ENCODE measurements at places on chromosomes 12 and 14.

GRCh38 chr14:102234331-102235264 lies 70.4 kb downstream of the MOK start:
- DNase-seq: no peak

- DNase-seq: no peak
These were observed 113.1 kb downstream of the NELL2 start for GRCh38 chr12:44763021-44763420.

- no peak for DNase-seq
These were observed 4.8 kb downstream of the CRACR2A start for GRCh38 chr12:3747976-3748619.

DNA sequence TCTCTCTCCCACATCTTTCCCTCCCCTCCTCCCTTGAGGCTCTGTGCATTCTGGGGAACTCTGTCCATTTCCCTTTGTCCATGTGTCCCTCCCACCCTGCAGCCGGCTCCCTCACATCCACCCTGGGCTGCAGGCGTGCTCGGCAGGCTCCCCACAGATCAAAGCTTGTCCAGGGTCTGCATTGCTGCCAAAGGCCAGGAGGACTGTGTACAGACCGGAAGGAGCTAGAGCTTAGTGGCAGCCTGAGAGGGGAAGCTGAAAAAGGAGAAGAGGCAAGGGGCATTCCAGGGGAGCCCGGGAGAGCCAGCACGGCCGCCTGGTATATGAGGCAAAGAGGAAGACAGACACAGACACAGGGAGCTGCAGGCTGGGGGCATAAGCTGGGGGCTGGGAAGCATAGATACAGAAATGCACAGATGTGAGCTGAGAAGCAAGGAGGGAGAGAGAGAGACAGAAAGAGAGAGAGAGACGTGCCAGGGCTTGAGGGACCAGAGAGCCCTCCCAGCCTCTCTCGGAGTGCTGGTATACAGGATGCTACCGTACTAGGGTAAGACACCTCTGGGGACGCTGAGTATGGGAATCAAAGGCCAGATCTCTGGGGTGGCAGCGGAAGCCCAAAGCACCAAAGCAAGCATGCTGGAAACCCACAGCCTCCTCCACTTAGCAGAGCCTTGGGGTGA lies 3.3 kb downstream of the CD4 start:
- DNase-seq: peak; percentile 16

GRCh38 chr14:79724934-79725717 lies 486.2 kb downstream of the DIO2 start:
- no peak for DNase-seq

- DNase-seq: no peak
These were observed 22.1 kb downstream of the GTF2A1 start for GRCh38 chr14:81198651-81199050.

DNA sequence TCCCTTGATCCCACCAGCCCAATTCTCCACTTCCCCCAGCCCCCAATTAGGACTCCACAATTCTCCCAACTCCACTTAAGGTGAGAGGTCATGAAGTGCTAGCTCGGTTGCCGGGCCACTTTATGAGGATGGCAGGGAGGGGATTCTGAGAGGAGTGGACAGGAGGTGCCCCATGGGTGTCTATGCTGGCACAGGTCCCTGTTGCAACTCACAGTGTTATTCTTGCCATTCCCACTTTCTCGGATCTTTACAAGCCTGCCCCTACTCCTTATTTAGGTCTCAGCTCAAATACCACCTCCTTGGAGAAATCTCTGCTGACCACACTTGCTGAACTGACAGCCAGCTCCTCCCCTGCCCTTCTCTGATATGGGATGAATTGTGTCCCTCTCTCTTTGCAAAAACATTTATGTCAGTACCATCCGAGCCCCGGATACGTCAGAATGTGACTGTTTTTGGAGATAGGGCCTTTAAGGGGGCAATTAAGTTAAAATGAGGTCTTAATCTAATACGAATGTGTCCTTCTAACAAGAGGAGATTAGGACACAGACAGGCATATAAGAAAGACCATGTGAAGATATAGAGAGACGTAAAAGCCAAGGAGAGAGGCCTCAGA lies 4.2 kb upstream of the LGALS3 start:
- no peak for DNase-seq

GRCh38 chr12:72612171-72612570 lies 340.0 kb downstream of the TRHDE start:
- no peak for DNase-seq

DNA sequence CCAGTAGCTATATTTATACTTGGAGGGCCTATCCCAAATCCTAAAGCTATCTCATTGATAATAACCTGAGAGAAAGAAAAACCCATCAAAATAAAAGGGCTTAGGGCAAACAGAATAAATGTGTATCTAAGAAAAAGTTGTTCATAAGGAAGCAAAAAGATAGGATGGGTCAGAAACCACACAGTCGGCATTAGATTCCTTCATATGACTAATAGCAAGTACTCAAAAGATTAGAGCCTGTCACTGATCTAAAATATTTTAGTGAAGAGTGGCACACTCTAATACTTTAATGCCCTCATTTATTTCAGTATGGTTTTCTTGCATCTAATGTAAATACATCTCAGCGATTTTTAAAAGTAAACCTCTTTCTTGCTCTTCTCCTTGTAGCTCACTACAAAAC lies 17.1 kb upstream of the NAV3 start:
- no peak for DNase-seq

GRCh38 chr12:67508830-67509229 lies 139.7 kb upstream of the DYRK2 start:
- no peak for DNase-seq

DNA sequence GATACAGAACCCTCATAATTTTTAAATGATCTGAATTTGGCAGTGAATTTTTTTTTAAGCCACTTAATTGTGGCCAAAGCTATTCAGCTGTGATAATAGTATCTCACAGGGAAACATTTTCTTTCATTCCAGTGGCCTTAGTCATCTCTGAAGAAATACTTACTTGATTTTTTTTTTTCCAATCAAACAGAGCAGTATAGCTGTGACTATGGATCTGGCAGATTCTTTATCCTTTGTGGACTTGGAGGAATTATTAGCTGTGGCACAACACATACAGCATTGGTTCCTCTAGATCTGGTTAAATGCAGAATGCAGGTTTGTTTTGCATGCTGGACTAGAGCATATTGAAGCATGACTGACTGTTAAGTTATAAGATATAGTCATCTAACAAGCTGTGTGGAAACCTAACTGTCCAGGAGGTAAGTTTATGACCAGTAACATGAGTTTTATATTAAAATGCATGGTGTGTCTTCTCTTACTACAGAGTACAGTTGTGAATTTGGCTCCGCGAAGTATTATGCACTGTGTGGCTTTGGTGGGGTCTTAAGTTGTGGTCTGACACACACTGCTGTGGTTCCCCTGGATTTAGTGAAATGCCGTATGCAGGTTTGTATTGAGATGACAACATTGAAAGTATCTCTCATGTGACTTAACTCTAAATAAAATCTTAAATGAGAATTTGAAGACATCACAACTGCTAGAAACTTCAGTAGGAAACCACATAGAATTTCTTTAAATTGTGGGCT lies 1.9 kb downstream of the SLC25A3 start:
- no peak for DNase-seq

DNA sequence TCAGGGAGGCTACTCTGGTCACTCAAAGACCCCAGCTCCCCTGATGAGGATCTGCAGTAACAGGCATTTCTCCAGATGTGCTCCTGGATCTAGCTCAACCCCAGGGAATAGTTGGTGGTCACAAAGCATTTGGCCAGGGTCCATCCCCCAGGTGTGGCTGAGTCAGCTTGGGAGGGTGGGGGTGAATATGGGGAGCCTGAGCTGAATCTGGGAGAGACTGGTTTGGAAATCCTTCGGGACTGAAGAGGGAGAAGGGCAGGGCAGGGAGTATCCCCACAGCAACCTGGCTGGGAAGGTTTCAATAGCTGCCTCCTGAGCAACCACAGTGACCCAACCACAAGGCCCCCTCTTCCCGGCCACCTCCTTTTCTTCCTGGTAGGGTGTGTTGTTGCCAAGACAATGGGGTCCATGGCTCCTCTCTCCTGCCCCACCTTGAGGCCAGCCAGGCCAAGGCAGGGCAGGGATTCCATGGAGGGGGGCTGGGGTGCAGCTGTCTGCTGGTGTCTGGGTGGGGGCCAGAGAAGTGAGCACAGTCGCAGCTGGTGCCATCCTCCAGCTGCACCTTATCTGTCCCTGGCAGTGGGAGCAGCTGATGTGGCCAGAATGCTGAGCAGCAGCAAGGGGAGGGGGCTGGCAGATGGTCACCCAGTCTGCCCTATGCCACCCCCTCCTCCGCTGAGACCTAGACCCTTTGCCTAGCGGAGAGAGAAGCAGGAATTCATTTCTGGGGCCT lies 5.5 kb downstream of the ASIC1 start:
- DNase-seq: peak; percentile 63

DNA sequence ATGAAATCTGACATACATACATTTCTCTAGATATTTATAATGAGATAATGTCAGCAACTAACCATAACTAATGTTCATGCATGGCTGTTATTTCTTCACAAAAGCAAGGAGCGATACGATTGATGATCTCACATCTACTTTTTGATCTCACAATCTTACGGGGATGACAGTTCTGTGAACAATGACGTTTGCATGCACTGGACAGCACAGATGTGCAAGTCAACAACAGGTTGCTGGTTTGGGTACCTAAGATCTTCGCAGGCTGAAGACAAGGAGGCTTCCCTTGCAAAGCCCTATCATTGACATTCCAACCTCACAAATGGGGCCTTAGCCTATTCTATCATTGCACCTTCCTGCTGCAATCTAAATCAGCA lies 53.6 kb downstream of the C12orf42 start:
- no peak for DNase-seq

- no peak for DNase-seq
These were observed 2.8 kb upstream of the ZC2HC1C start for GRCh38 chr14:75066691-75067090.

DNA sequence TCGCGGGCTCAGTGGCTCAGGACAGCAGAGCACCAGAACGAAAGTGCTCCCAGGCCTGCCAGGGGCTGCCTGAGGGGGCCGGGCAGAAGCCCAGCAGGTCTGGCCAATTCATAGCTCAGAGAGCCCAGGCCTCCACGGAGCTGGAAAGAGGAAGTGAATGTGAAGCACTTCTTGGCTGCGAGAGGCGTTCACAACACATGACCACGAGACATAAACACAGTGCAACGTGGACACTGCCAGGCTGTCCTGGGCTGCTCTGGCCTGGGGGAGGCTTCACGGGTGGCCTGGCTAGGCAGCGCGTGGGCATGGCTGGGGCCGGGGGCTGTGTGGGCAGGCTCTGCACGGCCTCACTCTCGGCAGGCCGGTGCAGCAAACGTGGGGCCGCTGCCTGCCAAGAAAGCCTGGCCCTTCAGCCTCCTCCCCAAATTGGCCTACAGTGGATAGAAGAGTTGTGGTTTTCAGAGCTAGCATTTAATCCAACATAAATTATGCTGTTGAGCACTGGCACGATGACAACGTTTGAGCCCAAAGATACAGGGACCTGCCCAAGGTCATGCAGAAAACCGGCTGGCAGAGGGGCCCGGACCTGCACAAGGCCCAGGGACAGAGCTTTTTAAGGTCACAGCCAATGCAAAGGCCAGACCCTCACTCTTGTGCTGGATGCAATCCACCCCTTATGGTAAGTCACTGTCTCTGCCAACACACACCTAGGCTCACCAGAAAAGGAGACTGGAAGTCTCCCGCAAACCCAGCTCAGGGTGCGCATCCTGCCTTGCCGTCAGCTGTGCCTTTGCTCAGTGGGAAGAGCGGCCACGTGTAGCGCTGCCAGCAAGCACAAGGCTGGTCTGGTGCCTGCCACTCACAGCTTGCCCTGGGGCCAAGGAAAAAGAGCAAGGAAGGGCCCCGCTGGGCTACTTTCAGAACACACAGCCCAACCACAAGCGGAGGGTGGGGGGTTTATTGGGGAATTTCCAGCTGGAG lies 8.6 kb downstream of the SLC25A29 start:
- DNase-seq: peak; percentile 82

DNA sequence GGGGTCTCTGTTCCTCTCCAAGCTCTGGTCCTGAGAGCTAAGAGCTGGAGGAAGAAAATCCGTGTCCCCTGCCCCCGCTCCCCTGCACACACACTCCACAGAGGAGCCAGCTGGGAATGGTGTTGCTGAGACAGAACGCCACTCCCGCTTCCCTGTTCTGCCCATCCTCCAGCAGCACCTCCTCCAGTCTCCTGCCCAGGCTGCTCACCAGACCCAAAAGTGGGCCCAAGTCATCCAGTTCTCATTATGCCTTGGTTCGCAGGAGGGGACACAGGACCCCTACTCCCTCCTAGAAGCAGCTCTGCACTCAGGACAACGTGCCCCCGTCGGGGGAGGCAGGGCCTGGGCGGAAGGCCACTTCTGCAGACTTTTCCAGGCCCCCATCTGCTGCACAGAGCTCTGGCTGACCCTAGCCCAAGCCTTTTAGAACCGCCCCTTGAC lies 830 bp upstream of the TRMT61A start:
- no peak for DNase-seq

DNA sequence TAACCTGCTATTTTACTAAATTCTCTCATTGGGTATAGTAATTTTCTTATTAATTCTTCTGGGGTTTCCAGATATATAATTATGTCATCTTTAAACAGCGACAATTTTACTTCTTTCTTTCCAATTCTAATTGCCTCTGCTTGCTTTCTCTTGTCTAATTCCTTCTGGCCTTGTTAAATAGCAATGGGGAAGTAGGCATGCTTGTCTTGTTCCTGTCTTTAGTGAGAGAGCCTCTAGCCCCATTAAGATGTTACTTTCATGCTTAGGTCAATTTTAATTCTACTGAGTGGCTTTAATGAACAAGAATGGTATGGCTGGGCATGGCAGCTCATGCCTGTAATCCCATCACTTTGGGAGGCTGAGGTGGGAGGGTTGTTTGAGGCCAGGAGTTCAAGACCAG lies 31.7 kb downstream of the LRTM2 start:
- DNase-seq: no peak

- DNase-seq: no peak
These were observed 31.9 kb downstream of the FOS start for GRCh38 chr14:75310295-75311111.

DNA sequence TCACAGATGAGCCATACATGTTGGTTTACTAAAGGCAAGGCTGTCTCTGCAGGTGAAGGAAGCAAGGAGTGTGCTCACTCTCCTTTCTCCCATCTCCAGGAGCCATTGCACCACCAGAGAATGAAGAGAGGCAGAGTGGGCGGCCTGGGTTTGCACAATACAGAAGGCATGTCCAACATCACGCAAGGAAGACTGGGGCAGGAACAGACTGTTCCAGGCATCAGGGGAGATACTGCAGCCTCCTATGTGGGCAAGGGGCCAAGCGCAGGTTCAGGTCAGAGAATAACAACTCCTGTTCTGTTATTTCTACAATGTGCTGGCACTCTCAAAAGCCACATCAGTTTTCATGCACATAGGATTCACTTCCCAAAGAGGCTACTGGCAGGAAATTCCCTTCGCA lies 1.7 kb upstream of the TMEM229B start:
- DNase-seq: no peak

- no peak for DNase-seq
These were observed 453.8 kb downstream of the TMEM121 start for GRCh38 chr14:105980224-105980623.

- peak; percentile 95 for DNase-seq
These were observed 16.1 kb upstream of the KRT73 start for GRCh38 chr12:52634266-52635056.

DNA sequence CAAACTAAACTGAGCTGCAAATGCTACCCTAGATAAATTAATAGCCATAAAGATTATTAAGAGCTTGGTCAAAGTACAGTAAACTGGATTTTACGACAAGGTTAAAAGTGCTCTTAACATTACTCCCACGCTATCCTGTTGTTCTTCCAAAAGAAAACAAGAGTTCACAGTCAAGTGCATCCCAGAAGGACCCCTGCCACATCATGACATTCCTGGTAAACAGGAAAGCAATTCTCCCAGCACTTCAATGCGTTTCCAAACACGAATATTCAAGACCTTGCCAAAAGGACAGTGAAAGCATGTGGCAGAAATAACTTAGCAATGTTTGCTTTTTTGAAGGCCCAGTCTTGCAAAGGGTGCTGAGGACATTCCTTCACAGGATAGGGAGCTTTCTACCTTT lies 11.2 kb downstream of the SPRING1 start:
- DNase-seq: no peak

Measured in RPMI8226 (cell line).